Tibial artery (tissue), 4 donors: ENCODE measurements at places on chromosomes 2 and 18.

GRCh38 chr2:202769201-202769600, 102.4 kb downstream of the ICA1L start:
- no peak for DNase-seq

DNA sequence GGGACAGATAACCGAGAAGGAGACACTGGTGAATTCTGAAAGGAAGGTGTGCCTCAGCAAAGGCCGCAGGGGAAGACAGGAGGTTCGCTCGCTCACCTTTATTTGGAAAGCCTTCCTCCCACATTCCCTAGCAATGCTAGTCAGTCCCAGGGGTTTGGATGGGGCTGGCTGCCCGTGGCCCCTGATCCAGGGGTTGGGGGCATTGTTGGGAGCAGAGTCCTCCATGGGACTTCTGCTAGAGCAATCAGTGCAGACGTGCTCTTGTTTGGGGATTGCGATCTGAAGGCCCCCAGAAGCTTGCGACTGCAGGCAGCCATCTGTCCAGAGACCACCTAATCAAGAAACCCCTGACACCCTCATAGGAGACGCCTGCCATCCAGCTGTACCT, 6.0 kb upstream of the CYP27C1 start:
- DNase-seq, result no peak

GRCh38 chr2:221961561-221961960, 337.2 kb downstream of the PAX3 start:
- DNase-seq, result no peak

DNA sequence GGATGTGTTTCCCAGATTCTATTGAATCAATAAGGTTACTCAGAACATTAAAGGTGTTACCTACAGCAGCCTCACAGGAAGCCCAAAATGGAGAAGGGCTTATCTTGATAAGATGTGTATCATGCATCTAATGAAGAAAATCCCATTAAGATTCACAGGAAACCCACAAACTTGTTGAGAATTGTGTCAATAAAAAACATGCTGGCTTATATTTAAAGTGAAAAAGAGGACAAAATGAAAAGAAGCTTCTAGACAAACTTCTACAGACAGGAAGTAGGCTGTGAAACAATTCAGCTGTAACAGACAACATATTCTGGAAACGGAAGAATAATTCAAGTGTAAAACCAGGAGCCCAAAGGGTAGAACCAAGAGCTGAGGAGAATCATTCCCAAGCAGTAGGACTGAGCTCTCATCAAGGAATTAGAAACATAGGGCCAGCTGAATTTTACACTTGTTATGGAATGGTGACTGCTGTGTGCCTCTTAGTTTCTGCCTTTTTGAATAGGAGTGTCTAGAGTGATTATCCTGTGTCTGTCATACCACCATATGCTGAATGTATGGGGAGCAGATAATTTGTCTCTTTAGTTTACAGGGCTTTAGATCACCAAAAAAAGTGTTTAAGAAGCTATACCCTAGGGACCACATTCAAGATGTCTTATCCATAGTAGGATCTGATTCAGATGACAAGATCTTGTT, 9.6 kb downstream of the IMMT start:
- DNase-seq, result no peak

- no peak for DNase-seq
Observed at GRCh38 chr2:144343145-144343544, 176.8 kb downstream of the ZEB2 start.
